ENCODE measurements at places on chromosomes 1 and 21. TPM values are rescaled to one million over a fixed set of nuclear protein-coding genes. Genes with fewer than 3 reads are reported as not detected.

Gene LRRC38
- not detected for total RNA-seq

Gene MRPL37
- total RNA-seq: 96.2 TPM

Gene ANGPTL1
- total RNA-seq: 0.21 TPM

Gene SYTL1
- total RNA-seq: 0.72 TPM

- H3K4me3 ChIP-seq: no peak overlapping the region
- no peaks in the 10 kb centered on the region for H3K36me3 ChIP-seq
- H3K4me1 ChIP-seq: peaks cover 10% of the 10 kb centered on the region
- no peak for DNase-seq
Measured at GRCh38 chr1:47727697-47728085, 269.5 kb downstream of the TRABD2B start.

DNA sequence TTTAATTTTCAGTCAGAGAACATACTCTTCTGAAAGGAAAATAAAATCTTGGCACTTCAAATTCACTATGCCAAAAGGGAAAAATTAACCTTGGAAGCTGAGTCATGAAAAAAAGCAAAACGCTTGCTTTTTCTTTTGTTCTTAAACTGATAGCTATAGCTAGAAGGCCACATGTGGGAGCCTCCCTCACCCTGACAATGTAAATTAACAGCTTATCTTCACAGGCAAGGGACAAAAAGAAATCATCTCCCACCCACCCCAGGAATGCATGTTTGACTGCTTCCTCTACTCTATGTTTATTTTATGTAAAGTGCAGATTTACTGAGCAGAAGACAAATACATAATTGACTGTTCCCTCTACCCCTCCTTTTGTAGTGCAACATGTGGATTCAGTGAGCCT, 38.0 kb downstream of the EBNA1BP2 start:
- H3K27ac ChIP-seq: no peak overlapping the region
- no peak overlapping the region for H3K4me3 ChIP-seq
- no peak for DNase-seq
- H3K27me3 ChIP-seq: no peaks in the 10 kb centered on the region

- DNase-seq: peak; percentile 90
- no peak overlapping the region for H3K27ac ChIP-seq
- H3K27me3 ChIP-seq: no peaks in the 10 kb centered on the region
- no peaks in the 10 kb centered on the region for H3K36me3 ChIP-seq
- peak overlapping the region; percentile 96 for H3K4me3 ChIP-seq
- H3K4me1 ChIP-seq: peaks cover 13% of the 10 kb centered on the region
Measured at GRCh38 chr1:244048256-244049161, 2.6 kb upstream of the ZBTB18 start.

DNA sequence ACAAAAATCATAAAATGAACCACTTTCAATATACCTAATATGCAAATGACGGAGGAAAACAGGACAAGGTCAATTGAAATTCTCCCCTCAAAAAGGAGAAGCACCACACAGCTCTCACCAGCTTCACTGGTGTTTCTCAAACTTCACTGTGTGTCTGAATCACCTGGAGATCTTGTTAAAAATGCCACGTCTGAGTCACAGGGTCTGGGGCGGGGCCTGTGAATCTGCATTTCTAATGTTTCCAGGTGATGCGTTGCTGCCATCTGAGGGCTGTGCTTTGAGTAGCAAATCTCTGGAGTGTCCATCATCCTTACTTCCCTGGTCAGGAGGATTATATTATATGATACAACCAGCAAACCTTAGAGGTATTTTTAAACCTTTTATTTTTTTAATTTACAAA, 9.0 kb downstream of the CLDN19 start:
- no peak overlapping the region for H3K4me3 ChIP-seq
- H3K36me3 ChIP-seq: no peaks in the 10 kb centered on the region
- DNase-seq: no peak

GRCh38 chr21:15729346-15729673, 472 bp upstream of the USP25 start:
- peaks cover 4% of the 10 kb centered on the region for H3K36me3 ChIP-seq
- H3K27me3 ChIP-seq: peaks cover 6% of the 10 kb centered on the region
- DNase-seq: no peak
- no peak overlapping the region for H3K27ac ChIP-seq

DNA sequence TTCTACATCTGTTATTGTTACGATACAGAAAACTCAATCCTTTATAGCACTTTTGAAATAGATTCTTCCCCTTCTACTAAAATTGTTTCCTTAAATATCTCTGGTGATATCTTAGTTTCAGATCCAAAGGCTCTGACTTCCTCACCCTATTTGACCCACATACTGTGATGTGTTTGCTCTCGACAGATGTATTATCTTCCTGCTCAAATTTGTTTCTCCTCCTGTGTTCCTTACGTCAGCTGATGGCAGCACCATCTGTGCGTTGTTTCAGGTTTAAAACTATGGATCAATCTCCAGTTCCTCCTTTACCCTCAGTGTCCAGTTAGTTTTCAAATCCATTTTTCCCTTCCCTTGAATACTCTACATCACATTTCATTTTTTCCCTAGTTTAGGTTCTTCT, 274.4 kb downstream of the RYR2 start:
- no peak overlapping the region for H3K27ac ChIP-seq
- no peaks in the 10 kb centered on the region for H3K36me3 ChIP-seq
- H3K4me1 ChIP-seq: no peaks in the 10 kb centered on the region

DNA sequence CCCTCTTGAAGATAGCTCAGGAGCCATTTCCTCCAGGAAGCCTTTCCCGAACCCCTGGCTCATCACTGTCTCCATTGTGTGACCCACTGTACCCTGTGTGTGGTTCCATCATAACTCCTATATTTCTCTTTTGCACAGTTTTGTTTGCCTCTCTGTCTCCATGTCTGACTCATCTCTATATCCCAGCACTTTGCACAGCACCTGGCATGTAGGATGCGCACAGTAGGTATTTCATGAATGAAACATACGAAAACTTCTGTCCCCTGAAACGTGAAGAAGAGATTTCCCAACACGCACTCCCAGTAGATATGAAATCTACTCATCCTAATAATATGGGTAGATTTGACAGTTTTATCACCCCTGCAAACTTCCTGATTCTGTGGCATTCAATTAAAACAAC, 275.2 kb downstream of the NFIA start:
- no peak for DNase-seq
- no peaks in the 10 kb centered on the region for H3K36me3 ChIP-seq
- no peak overlapping the region for H3K27ac ChIP-seq
- no peaks in the 10 kb centered on the region for H3K4me1 ChIP-seq

GRCh38 chr1:116765962-116766361, 11.7 kb downstream of the CD2 start:
- no peak for DNase-seq
- H3K36me3 ChIP-seq: no peaks in the 10 kb centered on the region
- H3K4me3 ChIP-seq: no peak overlapping the region
- peaks cover 23% of the 10 kb centered on the region for H3K4me1 ChIP-seq
- H3K27me3 ChIP-seq: no peaks in the 10 kb centered on the region
- no peak overlapping the region for H3K27ac ChIP-seq

DNA sequence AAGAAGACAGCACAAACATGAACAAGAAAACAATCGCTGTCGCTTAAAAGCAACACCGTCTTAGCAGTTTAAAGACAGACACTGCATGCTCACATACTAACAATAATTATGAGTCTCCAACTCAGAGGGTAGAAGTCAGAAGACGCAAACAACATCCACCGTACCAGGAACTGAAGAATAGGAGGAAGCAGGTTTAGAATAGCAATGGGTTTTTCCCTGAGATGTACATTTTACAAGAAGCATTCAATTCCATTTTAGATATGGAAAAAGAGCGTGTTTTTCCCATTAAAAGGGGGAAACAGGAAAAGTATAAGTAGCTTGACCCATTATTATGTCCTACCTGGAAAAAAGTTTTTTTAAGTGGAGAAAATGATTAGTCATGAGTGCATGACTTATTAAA, 34.5 kb upstream of the KCNE1 start:
- no peak overlapping the region for H3K27ac ChIP-seq
- H3K36me3 ChIP-seq: no peaks in the 10 kb centered on the region
- no peaks in the 10 kb centered on the region for H3K27me3 ChIP-seq
- no peak overlapping the region for H3K4me3 ChIP-seq
- H3K4me1 ChIP-seq: peaks cover 36% of the 10 kb centered on the region
- no peak for DNase-seq

GRCh38 chr21:44431300-44431699, 24.0 kb upstream of the LRRC3 start:
- H3K36me3 ChIP-seq: no peaks in the 10 kb centered on the region
- no peak for DNase-seq
- no peaks in the 10 kb centered on the region for H3K4me1 ChIP-seq
- no peaks in the 10 kb centered on the region for H3K27me3 ChIP-seq
- no peak overlapping the region for H3K27ac ChIP-seq

DNA sequence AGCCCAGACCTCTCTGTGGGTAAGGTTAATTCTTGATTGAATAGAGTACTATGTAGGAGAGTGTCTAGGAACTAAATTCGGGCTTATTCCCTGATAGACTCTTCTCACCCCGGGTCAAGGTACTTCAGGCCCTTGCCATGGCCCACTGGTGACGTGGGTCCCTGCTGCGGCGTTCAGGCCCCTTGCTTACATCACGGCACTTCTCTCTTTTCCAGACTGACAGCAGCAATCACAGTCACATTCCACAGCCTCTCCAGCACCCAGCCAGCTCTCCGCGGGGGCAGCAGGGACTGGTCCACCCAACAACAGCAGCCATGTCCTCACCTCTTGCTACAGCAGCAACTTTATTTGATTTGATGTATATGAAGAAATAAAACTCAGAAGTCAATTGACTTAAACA, 401.2 kb upstream of the VAMP3 start:
- no peak overlapping the region for H3K4me3 ChIP-seq
- peak overlapping the region; percentile 45 for H3K27ac ChIP-seq
- H3K27me3 ChIP-seq: no peaks in the 10 kb centered on the region

DNA sequence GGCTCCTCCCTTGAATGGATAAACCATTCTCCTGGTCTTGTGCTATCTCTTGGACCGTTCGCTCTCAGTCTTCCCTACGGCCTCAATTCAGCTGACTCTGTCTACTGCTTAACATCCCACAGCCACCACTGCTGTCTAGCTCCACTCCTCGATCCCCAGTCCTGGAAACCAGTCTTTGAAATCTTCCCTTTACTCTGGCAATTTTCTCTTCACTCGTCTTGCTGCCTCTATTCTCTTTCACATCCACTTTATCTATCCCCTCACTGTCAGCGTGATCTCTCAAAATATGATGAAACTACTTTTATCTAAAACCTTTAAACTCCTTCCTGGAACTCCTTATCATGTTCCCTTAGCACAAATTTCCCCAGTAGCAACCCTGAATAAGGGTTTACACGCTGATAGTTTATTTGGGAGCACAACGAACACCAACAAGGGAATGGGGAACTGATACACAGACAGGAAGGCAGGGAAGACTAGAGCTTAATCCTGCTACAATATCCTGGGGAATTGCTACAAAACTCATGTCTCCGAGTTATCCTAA, 131.6 kb upstream of the SAMSN1 start:
- H3K27me3 ChIP-seq: no peaks in the 10 kb centered on the region
- H3K36me3 ChIP-seq: no peaks in the 10 kb centered on the region
- no peak overlapping the region for H3K4me3 ChIP-seq
- H3K27ac ChIP-seq: no peak overlapping the region

DNA sequence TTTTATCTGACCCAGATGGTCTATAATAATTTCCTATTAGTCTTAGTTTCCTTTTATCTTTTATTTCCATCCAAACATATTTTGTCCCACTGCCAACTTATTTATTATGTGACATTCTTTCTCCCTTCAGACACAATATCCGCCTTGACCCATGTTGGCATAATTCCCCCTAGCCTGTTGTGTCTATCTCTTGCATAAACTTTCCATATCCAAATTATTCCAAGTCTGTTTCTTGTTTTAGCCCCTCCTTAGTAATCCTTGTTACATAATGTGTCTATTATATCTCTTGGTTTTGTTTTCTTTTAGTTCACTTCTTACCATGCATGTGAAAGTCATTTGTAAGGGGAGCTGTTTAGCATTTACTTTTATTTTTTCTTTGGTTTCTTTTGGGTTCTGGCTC, 81.6 kb upstream of the CACHD1 start:
- H3K4me1 ChIP-seq: peaks cover 8% of the 10 kb centered on the region
- no peak overlapping the region for H3K27ac ChIP-seq
- H3K27me3 ChIP-seq: no peaks in the 10 kb centered on the region
- no peak overlapping the region for H3K4me3 ChIP-seq
- no peak for DNase-seq
